Hematopoietic multipotent progenitor cell treated with erythropoietin and hydrocortisone succinate and interleukin-3 and kit ligand, for 6 days (in vitro differentiated cells): ENCODE measurements at places on chromosomes 3 and 15.

DNA sequence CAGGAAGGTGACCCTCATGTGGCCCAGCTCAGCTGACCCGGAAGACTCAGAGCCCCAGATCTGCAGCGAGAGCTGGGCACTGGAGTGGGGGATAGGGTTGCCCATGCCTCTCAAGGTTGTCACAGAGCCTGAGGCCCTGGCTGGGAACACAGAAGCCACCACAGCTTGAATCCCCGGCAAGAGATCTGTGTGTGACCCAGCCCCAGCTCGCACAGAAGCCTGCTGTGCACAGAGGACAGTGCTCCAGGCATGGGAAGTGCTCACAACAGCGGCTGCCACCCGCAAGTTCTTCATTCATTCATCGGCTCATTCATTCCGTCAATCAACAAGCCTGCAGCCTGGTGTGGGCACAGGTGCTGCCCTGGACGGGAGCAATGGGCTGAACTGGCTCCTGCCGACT, 36.4 kb downstream of the DNAJB8 start:
- DNase-seq, result no peak

DNA sequence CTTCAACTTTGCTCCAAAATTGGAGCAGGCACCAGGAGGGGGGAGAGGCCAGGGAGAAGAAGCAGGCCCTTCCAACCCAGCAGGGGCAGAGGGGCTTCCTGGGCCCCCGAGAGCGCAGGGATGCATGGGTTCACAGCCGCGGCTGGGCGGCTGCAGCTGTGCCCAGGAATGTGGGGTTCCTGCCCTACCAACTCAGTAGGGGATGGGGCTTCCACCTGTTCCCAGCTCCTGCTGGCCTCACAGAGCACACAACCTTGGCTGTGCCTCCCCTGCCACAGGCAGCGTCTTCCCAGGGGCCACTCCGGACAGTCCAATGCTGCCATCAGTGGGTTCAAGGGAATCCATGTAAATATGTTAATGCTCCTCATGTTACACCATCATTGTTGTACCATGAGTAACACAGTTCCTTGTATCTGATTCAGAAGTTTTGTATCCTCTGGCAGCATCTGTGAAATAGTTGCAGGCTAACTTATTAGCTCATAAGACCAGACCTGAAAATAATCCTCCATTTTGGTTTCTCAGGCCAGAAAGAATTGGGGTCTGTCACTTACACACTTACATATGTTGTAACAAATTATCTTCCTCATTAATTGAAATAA, 12.1 kb upstream of the SIAH2 start:
- no peak for DNase-seq

DNA sequence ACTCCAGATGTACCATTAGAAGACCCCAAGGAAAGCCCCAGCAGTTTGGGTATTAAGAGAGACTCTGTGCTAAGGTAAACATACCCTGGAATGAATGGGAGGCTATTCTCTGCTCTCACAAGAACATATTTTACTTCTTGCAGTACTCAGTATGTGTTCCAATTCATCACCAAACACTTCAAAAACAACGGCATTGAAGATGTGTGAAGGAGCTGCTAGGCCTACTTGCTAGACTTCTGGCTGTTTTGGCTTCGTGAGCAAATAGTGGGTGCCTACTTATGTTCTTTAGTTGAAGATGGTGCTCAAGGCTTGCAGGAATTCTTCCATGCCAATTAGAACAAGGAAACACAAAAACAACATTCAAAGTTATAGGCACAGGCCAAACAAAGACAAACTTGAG, 514.5 kb downstream of the ROBO1 start:
- DNase-seq, result no peak

DNA sequence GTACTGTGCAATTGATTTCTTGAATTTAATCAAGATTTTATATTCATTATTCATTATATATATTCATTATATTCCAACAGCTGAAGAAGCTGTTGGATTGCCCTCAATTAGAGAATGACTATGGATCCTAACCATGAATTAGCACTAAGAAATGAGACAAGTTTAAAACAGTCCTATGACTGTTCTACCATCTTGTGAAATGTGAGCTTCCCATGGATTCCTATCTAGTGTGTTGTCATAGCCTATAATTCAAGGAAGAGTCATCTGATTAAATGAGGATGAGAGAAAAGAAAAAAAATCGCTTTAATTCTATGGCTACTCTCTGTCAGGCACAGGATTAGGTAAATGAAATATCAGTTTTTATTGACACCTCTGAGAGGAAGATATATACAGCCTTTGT, 696.6 kb upstream of the NAALADL2 start:
- no peak for DNase-seq

- DNase-seq, result peak; percentile 16
Measured at GRCh38 chr15:53527996-53528395, 231.5 kb downstream of the WDR72 start.

GRCh38 chr15:64503640-64504039, 43.3 kb downstream of the ZNF609 start:
- no peak for DNase-seq

- no peak for DNase-seq
Measured at GRCh38 chr3:194910414-194910984, 224.8 kb downstream of the FAM43A start.

- no peak for DNase-seq
Measured at GRCh38 chr3:42743204-42743995, 29.7 kb downstream of the CCDC13 start.

DNA sequence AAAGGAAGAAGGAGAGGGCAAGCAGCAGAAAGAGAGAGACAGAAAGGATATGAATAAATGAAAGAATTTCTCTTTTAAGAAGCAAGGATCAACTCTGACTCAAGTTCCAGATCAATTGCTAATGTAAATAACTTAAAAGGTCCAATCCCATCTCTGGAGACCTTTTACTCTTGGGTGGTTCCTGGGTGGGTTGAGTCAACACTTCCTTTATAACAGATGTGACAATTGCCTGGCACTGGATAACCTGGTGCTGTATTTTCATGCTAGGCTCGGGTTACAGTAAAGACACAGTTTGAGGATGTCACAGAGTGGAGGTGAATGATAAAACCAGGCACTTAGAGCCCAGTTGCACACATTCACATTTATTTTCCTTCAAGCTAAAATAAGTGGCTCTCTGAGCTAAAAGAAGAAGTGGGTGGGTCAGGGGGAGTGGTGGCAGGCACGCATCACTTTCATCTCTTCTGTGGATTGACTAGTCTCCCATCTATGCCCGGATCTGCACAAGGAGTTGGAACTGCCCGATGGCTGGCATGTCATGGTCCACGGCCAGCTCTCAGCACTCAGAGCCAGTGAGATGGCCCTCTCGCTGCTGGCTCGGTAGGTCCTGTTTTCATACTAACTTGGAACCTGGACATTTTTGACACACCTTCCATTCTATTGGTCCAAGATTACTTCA, 465.8 kb downstream of the FOXP1 start:
- no peak for DNase-seq

DNA sequence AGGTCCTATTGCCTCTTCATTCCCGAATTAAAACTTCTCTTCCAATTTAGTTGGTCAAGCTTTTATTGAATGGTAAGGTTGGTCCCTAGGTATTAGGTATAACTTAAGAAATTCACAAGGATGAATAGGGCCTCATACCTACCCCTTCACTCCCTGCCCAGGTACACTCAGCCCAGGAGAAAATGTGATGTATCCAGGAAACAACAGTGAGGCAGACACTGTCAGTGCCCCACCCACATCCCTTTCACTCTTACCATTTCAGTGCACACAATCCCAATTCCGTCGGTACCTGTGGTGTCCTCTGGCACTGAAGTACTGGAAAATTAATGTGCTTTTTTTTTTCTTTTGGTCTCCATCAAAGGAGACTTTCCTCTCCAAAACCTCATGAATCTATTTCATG, 10.5 kb upstream of the C3orf49 start:
- no peak for DNase-seq

DNA sequence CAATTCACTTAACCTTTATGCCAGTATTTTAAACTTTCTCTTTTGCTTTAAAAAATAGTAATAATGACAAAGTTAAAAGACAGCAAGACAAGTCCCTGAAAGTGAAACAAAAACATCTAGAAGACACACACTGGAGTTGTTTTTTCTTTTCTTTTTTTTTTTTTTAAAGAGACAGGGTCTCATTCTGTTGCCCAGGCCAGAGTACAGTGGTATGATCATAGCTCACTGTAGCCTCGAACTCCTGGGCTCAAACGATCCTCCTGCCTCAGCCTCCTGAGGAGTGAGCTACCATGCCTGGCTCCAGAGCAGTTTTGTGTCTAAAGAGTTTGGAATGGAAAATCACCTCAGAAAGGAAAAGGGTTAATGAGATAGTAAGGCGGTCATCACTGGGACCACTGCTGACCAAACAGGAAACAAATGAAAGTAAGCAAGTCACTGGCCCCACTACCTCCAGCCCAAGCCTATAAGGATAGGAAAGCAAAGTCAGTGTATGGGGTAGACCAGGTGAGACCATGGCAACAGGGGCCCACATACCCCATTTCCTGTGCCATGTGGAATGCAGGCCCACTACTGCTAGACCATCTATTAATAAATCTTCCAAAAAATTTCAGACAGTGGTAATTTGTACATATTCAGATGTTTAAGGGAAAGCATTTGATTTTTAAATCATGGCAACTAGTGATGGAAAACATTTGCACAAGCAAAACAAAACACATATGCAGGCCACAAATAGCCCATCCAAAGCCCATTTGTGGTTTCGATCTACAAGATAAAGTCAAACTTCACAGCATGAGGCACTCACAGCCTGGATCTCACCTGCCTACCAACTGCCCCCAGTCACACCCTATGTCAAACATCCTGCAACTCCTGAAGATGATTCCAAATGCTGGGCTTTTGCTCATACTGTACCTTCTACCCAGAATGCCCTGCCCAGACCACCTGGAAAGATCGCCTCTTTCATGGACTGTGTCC, 62.6 kb downstream of the OSBPL10 start:
- no peak for DNase-seq

- DNase-seq, result no peak
Measured at GRCh38 chr3:159964166-159964973, 24.3 kb upstream of the IL12A start.

DNA sequence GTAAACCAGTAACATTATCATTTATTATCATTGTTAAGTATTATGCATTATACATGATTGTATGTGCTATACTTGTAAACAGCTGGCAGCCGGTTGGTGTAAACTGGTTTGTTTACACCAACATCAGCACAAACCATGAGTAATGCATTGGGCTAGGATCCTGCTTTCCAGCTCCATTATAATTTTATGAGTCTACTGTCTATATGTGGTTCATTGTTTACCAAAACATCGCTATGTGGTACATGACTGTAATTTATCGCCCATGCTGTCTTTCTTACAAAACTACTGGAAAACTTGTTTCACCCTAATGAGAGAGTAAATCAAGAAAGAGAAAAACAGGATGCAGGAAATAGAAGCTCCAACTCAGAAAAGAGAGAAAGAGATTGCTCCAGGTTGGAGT, 224.8 kb upstream of the CBLB start:
- no peak for DNase-seq

DNA sequence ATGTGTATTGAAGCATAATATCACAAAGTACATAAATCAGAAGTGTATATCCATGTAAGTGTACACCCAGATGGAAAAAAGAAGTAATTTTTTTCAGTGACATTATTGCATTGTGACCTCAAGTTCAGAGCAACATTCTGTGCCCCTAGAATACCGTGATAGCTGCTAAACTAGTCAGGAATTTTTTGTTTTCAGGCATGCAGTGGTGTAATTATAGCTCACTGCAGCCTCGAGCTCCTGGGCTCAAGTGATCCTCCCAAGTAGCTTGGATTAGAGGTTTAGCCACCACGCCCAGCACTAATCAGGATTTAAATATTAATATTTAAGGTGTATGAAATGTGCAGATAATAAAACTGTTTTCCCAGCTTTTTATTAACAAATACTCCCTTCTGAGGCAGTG, 25.5 kb downstream of the SEC62 start:
- no peak for DNase-seq

DNA sequence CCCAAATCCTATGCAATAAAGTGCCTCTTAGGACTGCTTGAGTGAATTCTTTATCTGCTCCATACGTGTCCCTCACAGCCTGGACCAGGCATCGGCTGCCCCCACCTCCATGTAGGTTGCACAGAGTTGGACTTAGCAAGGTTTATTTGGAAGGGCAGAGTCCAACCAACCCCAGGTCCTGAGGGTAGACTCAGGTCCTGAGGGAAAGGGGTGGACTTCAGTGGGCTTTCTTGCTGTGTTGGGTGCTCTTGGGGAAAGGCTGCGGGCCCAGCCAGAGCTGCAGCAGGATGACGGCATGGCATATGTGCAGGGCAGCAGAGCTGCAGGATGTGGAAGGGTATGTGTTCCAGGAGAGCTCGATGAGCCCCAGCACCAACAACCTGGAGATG, 6.5 kb downstream of the ALG3 start:
- no peak for DNase-seq

- DNase-seq, result peak; percentile 62
Measured at GRCh38 chr15:53586799-53587198, 172.7 kb downstream of the WDR72 start.

GRCh38 chr15:74785194-74786032, 3.5 kb downstream of the CSK start:
- peak; percentile 59 for DNase-seq

DNA sequence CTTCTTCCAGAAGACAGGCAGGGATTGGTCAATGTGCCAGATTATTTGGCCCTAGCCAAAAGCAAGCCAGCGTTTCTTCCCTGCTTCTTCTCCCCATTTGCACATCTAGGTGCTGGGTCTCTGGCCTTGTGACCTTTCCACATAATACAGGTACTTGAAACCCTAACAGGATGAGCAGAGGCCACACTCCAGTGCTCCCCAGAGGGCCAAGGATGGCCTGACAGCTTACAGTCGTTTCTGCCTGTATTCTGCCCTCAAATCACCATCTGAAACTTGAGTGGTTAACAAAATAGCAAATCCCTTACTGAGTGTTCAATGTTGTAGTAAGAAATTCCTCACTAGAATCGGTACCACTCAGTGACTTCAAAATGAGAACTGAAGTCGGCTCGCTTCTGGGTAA, 29.1 kb downstream of the MKRN2 start:
- DNase-seq, result no peak

DNA sequence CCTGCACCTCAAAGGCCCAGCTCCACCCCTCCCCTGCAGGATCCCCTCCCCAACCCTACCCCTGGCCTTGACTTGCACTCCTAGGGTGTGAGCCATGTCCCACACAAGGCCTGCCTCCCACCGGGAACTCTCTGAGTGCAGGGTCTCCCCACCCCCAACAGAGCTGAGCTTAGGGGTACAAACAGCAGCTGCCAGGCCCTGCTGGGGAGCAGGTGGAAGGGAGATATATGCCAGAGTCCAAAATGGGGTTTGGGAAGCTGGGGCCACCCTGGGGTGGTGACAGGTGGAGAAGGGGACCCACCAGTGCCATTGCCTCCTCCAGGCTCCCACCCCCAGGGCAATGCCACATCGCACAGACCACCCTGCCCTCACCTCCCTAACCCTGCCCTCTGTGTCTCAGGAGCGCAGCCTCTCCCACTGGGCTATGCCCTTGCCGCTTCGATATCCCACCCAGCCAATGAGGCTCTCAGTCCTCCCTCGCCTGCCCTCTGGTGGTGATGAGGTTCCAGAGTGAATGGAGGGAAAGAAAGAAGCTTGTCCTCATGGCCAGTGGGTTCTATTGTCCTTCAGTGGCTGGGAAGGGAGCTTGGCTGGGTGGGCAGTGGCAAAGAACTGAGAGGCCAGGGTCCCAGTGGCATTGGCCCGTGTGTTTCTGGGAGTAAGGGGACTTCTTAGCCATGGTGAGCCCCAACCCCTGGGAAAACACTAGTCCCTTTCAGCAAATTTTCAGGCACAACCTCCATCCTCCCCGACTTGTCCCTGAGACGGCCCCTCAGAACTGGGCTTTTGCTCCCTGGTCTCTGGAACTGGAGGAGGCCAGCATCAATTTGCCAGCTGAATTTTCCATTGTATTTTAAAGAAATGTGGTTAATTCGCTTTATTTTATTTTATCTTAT, 46.8 kb downstream of the CYP11A1 start:
- peak; percentile 72 for DNase-seq
